ENCODE measurements at places on chromosomes 6 and 20. TPM values are rescaled to one million over a fixed set of nuclear protein-coding genes. Genes with fewer than 3 reads are reported as not detected.
A peak's percentile ranks its signal among the peaks of the same experiment; 100 is the strongest.

GRCh38 chr6:113632220-113632864, 224.8 kb upstream of the MARCKS start:
- H3K36me3 ChIP-seq: no peaks in the 10 kb centered on the region
- peak overlapping the region; percentile 98 for H3K27ac ChIP-seq
- H3K4me3 ChIP-seq: peak overlapping the region; percentile 42
- peak; percentile 52 for DNase-seq

- no peak overlapping the region for H3K4me3 ChIP-seq
- no peaks in the 10 kb centered on the region for H3K36me3 ChIP-seq
- H3K27ac ChIP-seq: no peak overlapping the region
- H3K27me3 ChIP-seq: no peaks in the 10 kb centered on the region
- no peaks in the 10 kb centered on the region for H3K4me1 ChIP-seq
Measured at GRCh38 chr20:16541878-16542277, 31.4 kb downstream of the KIF16B start.

GRCh38 chr6:111890988-111891387, 17.7 kb upstream of the FYN start:
- H3K4me1 ChIP-seq: no peaks in the 10 kb centered on the region
- H3K4me3 ChIP-seq: no peak overlapping the region
- DNase-seq: no peak
- H3K27ac ChIP-seq: no peak overlapping the region

- no peak overlapping the region for H3K27ac ChIP-seq
- no peaks in the 10 kb centered on the region for H3K27me3 ChIP-seq
- DNase-seq: no peak
- no peak overlapping the region for H3K4me3 ChIP-seq
- H3K4me1 ChIP-seq: no peaks in the 10 kb centered on the region
Measured at GRCh38 chr20:9035126-9035525, 33.8 kb upstream of the PLCB4 start.

DNA sequence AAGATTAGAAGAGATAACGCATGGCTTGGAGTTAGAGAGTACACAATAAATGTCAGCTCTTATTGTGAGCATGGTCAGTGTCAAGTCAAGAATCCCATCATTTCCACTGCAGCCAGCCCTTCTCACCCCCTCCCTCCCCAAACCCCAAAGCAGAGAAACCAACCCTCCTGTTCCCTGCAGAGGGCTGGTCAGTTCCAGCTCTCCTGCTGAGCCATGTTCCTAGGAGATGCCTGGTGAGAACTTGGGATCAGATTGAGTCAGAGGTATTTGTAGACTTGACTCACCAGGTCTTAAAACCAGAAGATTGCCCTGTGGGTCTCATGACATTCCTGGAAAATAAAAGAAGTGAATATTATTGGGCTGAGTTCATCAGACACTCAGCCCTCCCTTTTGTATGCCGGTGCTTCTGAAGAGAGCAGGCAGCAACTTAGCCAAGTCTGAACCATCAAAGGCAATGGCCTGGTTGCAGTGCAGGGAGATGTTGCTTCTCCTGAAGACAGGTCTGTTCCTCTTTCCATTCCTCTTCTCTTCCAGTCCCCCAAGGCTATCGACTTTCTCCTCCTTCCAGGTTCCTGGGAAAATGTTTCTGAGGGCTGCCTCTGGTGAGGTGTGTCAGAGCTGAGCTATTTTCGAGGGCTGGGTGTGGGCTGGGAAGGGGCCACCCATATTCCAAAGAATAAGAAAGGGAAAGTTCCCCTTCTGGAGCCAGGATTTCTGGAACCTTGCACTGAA, 278.2 kb upstream of the SUPT3H start:
- H3K4me3 ChIP-seq: no peak overlapping the region
- H3K27ac ChIP-seq: no peak overlapping the region
- H3K4me1 ChIP-seq: peaks cover 6% of the 10 kb centered on the region
- H3K36me3 ChIP-seq: no peaks in the 10 kb centered on the region
- peaks cover 6% of the 10 kb centered on the region for H3K27me3 ChIP-seq

GRCh38 chr6:54244430-54244829, 63.8 kb upstream of the TINAG start:
- H3K4me1 ChIP-seq: no peaks in the 10 kb centered on the region
- H3K36me3 ChIP-seq: no peaks in the 10 kb centered on the region
- H3K4me3 ChIP-seq: no peak overlapping the region
- H3K27ac ChIP-seq: no peak overlapping the region

DNA sequence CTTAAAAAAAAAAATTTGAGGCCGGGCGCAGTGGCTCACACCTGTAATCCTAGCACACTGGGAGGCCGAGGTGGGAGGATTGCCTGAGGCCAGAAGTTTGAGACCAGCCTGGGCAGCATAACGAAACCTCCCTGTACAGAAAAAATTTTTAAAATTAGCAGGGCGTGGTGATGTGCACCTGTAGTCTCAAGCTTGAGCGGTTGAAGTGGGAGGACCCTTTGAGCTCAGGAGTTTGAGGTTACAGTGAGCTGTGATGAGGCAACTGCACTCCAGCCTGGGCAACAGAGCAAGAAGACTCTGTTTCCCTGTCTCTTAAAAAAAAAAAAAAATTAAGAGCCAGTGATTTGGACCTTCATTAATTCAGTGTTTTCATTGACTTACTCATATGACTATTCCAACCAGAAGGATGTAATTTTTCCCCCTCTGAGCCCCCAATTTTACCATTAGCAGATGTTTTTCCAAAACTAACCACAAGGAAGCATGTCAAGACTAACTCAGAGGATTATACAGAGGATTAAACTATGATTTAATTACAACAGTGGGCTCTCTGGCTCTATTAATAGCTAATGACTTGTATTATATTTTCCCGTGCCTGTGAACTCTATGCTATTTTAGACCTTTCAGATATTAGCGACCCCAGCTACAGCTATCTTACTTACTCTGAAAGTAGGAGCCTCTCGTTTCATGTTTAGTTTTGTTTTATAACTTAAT, 75.1 kb downstream of the ARID1B start:
- H3K36me3 ChIP-seq: no peaks in the 10 kb centered on the region
- H3K27me3 ChIP-seq: no peaks in the 10 kb centered on the region
- H3K27ac ChIP-seq: no peak overlapping the region
- H3K4me3 ChIP-seq: no peak overlapping the region

DNA sequence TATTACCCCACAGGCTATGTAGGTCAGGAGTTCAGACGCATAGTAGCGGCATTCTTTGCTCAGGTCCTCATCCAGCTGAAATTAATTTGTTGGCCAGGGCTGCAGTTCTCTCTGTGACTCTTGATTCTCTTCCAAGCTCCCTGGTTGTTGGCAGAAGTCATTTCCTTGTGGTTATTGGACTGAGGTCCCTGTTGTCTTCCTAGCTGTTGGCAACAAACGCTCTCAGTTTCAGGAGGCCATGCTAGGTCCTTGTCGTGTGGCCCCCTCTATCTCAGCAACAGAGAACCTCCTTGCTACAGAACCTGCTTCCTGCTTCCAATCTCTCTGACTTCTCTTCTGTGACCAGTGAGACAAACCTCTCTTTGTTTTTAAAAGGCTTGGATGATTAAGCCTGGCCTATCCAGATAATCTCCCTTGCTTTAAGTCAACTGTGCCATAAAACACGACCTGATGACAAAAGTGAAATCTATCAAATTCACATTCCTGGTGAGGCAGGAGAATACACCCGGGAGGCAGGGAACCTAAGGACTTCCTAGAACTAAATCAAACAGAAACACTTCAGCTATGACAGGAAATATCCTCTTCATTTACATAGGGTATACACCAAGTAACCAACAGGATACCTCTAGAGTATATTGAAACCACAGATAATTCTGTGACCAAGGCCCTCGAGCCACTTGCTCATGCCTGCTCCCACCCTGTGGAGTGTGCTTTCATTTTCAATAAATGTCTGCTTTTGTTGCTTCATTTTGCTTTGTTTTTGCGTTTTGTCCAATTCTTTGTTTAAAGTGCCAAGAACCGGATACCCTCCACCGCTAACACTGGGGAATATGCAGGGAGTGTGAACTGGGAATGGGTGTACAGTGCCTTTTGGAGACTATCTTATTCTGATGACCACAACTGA, 196.0 kb downstream of the BTBD3 start:
- H3K4me3 ChIP-seq: no peak overlapping the region
- H3K36me3 ChIP-seq: no peaks in the 10 kb centered on the region
- H3K27me3 ChIP-seq: no peaks in the 10 kb centered on the region
- H3K4me1 ChIP-seq: peaks cover 4% of the 10 kb centered on the region
- DNase-seq: no peak

DNA sequence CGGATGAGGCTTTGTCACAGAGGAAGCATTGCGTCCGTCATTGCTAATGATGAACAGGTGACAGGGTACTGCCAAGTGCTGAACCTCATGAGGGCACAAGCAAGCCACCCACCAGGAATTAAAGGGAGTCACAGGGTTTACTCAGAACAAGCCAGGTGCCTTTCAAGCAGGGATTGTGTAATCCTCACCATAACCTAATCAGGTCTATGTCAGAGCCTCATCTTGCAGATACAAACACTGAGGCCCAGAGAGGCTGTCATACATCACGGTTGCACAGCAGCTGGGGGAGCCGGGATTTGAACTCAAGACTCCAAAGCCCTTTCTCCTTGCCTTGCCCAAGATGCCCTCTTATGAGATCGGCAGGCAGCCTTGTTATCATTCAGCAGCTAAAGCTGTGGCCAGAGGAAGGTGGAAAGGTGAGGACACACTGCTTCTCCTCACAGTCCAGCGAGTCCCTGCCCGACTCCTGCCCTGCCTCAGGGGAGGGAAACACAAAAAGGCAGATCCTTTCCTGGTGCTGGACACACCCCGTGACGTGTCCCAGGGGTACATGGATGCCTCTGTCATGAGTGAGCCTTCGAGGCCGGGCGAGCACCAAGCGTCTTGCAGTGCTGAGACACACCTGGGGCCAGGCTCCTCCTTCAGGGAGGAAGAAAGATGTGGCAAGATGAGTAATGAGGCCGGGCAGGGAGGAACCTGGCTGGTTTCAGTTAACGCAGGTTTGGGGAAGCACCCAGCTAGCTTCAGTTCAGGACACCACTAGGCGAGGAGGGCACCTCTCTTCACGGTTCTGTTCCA, 214.9 kb downstream of the LY86 start:
- no peak overlapping the region for H3K4me3 ChIP-seq
- peaks cover 42% of the 10 kb centered on the region for H3K4me1 ChIP-seq
- no peak overlapping the region for H3K27ac ChIP-seq
- peak; percentile 84 for DNase-seq
- H3K36me3 ChIP-seq: no peaks in the 10 kb centered on the region

DNA sequence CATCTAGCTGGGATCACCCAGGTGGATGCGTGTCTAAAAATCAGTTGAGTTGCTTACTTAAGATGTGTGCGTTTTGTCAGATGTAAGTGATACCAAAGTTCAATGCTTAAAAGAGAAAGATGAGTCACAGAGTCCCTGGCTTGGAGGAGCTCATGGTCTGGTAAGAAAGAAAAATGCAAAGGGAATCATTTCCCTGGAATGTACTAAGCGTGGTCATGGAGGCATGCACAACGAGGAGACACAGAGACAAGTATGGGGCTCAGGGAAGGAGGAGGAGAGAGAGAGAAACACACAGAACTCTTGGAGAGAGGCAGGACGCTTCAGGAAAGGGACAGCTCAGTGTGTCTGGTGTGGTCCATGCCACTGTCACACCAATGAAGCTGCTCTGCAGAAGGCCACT, 186.9 kb upstream of the GMDS start:
- H3K36me3 ChIP-seq: no peaks in the 10 kb centered on the region
- no peaks in the 10 kb centered on the region for H3K4me1 ChIP-seq
- no peak overlapping the region for H3K27ac ChIP-seq
- H3K4me3 ChIP-seq: no peak overlapping the region
- no peaks in the 10 kb centered on the region for H3K27me3 ChIP-seq
- no peak for DNase-seq

DNA sequence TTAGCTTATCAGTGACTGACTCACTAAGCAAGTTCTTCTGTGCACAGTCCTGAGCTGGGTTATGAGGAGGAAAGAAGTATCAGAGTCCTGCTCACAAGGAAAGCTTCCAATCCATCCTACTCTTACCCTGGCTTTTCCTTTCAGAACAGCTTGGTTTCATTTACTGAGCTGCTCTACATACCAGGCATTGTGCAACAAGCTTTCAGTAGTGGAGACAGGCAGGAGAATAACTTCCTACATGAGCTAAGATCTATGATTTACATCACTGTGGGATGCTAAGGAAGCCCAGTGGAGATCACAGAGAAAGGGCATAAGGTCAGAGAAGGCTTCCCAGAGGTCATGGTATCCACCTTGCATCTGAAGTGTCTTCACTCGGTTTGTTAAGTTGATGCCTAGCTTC, 144.5 kb downstream of the MAP3K7 start:
- no peak for DNase-seq
- no peak overlapping the region for H3K4me3 ChIP-seq
- no peak overlapping the region for H3K27ac ChIP-seq
- no peaks in the 10 kb centered on the region for H3K27me3 ChIP-seq
- no peaks in the 10 kb centered on the region for H3K4me1 ChIP-seq
- H3K36me3 ChIP-seq: no peaks in the 10 kb centered on the region

GRCh38 chr20:20702330-20703245, 9.9 kb downstream of the RALGAPA2 start:
- H3K27me3 ChIP-seq: no peaks in the 10 kb centered on the region
- DNase-seq: no peak
- H3K4me3 ChIP-seq: no peak overlapping the region
- H3K36me3 ChIP-seq: no peaks in the 10 kb centered on the region

- no peak for DNase-seq
- no peaks in the 10 kb centered on the region for H3K4me1 ChIP-seq
- H3K27ac ChIP-seq: no peak overlapping the region
- H3K36me3 ChIP-seq: no peaks in the 10 kb centered on the region
- no peaks in the 10 kb centered on the region for H3K27me3 ChIP-seq
Measured at GRCh38 chr6:2149361-2150006, 95.9 kb downstream of the GMDS start.

The ZC2HC1B gene
- 0.84 TPM for total RNA-seq

The FHL5 gene
- not detected for total RNA-seq

The RSPH9 gene
- total RNA-seq: 0.15 TPM

The LIN28B gene
- not detected for total RNA-seq

The SPATS1 gene
- total RNA-seq: not detected

The C6orf132 gene
- 0.05 TPM for total RNA-seq

The ATF6B gene
- 206 TPM for total RNA-seq

The DZANK1 gene
- 5.6 TPM for total RNA-seq

The GJA10 gene
- total RNA-seq: not detected

The RIPOR3 gene
- total RNA-seq: 0.27 TPM

The PTCRA gene
- not detected for total RNA-seq

The PTK6 gene
- total RNA-seq: 0.75 TPM
